Stimulated activated naive CD4-positive, alpha-beta T cell treated with Interleukin-2 at 50 U/mL for 16 hours (primary cell): ENCODE measurements at places on chromosomes 3 and 15.

- no peak for DNase-seq
These were observed 11.7 kb downstream of the DLG1 start for GRCh38 chr3:197286678-197287077.

DNA sequence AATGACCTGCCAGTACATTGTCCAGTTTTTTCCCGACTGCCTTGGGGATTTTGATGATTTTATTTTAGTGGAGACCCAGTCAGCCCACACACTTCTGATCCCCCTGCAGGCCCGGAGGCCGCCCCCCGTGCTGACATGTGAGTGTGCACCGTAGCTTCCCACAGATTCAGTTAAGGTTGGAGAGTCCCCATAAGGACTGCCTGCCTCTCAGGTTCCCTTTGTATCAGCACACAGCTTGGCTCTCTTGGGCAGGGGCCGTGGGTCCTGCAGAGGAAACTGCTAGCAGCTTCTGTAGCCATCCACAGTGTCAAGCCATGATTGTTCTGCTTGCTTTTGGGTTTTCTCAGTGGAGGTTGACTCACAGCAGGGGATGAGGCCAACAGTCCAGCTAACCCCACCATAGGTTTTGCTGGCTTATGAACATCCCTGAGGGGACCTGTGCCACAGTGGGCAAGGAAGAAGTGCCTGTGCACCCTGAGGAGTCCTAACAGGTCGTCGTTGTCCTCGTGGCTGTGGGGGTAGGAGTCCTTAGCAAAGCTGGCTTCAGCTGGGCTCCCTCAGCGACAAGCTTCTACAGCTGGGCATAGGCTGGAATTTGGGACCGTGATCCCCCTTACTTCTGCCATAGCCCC is 46.4 kb downstream of the DLEC1 start:
- no peak for DNase-seq

DNA sequence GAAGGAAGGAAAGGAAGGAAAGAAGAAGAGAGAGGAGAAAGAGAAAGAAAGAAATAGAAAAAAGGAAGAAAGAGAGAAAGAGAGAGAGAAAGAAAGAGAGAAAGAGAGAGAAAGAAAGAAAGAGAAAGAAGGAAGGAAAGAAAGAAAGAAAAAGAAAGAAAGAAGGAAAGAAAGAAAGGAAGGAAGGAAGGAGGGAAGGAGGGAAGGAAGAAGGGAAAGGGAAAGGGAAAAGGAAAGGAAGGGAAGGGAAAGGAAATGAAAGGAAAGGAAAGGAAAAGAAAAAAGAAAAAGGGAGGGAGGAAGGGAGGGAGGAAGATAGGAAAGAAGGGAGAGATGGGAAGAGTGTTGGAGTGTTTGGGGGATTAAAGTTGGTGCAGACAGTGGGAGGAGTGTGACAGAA is 450.1 kb downstream of the GBE1 start:
- no peak for DNase-seq

GRCh38 chr3:36433511-36433910 is 53.2 kb downstream of the STAC start:
- DNase-seq, result no peak

- DNase-seq, result no peak
These were observed 2.1 kb upstream of the ACKR4 start for GRCh38 chr3:132595014-132595413.

- DNase-seq, result no peak
These were observed 37.8 kb downstream of the SMARCC1 start for GRCh38 chr3:47743855-47744254.

- DNase-seq, result peak; percentile 36
These were observed 56.0 kb downstream of the SLC25A26 start for GRCh38 chr3:66276705-66277274.

DNA sequence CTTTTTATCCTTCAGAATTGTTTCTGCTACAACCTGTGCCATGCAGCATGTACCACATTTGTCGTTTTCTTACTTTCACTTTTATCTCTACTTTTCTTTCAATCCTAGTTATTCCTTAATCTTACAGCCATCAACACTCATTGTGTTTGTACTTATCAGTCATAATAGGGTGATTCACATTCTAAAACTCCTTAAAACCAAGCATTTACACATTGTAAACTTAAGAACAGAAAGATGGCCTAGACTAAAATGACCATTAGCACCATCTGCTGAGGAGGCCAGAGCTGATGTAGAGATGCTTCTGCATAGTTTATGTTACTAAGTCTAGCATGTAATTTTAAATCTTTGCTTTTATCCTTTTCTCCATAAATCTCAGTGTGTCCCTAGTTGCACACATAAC is 25.5 kb downstream of the EIF2AK4 start:
- DNase-seq, result no peak

- no peak for DNase-seq
These were observed 130.7 kb upstream of the KCNMB2 start for GRCh38 chr3:178405531-178405930.

GRCh38 chr15:90666135-90666909 is 50.8 kb upstream of the BLM start:
- no peak for DNase-seq

DNA sequence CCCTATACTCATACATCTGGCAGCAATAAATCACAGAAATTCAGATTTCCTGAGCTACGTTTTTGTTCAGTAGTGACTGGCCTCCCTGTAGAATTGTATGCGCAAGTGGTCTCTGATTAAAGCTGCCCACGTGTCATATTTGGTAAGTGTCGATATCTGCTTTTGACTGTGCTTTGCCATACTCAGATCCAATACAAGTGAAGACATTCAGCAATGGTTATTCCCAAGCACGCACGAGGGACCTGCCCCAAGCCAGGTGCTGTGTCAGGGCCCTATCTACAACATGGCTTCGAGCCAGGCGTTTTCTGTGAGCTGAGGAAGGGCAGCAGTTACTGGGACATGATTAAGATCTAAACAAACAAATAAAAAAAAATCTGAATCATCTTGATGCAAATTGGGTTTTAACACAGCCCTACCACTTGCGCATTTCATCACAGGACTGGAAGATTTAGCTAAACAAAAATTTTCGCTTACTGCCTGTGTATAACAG is 47.2 kb upstream of the ICE2 start:
- DNase-seq, result peak; percentile 48

- DNase-seq, result no peak
These were observed 150.5 kb upstream of the POU1F1 start for GRCh38 chr3:87426918-87427317.

- DNase-seq, result peak; percentile 73
These were observed 3.0 kb upstream of the ISLR2 start for GRCh38 chr15:74127255-74127953.

GRCh38 chr3:53295410-53295809 is 39.6 kb upstream of the TKT start:
- no peak for DNase-seq

DNA sequence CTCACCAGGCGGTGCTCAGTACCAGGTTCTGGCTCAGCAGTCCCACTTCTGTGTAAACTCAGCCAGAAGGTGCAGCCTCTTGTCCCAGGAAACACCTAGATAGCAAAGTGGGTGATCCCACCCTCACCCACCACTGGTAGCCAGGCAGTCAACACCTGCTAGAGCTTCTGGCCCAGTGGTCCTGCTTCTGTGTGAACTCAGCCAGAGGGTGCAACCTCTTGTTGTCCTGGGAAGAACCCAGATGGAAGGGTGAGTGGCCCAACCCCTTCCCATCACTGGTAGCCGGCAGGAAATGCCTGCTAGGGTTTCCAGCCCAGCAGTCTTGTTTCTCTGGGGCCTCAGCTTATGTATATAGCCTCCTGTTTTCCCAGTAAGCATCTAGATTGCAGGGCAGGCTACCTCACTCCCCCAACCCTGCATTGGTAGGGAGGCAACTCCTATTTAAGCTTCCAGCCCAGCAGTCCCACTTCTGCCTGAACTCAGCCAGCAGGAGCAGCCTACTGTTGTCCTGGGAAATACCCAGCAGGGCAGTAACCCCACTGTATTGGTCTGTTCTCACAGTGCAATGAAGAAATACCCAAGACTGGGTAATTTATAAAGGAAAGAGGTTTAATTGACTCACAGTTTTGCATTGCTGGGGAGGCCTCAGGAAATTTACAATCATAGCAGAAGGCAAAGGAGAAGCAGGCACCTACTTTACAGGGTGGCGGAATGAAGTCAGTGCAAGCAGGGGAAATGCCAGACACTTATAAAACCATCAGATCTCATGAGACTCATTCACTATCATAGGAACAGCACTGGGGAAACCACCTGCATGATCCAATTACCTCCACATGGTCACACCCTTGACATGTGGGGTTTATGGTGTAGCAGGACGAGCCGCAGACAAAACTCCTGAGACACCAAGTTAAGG is 110.6 kb downstream of the DTWD1 start:
- no peak for DNase-seq

DNA sequence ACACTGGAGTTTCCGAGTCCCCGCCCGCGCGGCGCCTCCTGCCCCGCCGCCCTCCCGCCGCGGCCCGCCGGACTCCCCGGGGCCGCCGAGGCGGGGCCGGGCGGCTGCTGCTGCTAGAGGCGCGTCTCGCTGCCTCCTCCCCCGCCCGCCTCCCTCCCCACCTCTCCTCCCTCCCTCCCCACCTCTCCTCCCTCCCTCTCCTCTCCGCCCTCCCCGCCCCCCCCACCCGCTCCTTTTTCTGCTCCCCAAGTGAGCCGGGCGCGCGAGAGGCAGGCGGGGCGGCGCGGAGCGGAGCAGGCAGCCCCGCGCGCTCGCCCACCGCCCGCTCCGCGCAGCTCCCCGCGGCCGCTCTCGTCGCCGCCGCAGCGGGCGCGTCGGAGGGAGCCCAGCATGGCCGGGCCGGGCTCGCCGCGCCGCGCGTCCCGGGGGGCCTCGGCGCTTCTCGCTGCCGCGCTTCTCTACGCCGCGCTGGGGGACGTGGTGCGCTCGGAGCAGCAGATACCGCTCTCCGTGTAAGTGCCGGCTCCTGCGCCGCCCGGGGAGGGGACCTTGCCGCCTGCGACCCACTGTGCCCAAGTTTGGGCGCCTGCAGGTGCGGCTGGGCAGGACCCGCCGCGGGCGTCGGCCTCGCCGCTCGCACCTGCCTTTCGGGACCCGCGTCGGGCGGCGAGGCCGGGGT is at the start of gene CACNA2D3:
Gene CACNA2D3, plus strand, starts transcription at position 229 of the 679 bp plus-strand sequence.
- DNase-seq, result no peak

DNA sequence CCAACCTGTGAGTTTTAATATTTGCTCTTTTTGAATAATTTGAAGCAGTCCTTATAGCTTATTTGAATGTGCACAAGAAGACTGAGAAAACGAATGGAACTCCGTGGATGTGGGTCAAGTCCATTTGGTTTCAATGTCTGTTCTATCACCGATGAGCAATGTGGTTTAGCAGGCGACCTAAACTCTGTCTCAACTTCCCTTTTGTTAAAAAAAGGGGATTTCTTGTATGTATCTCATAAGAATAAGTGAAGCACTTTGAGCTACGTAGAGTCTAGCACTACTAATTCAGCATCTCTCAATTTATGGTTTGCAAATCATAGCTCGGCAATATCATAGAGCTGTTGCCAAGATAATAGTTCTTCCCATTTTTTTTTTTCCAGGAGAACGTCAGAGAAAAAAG is 4.6 kb upstream of the SKIL start:
- no peak for DNase-seq
